ENCODE measurements at places on chromosomes 12 and 14.
A peak's percentile ranks its signal among the peaks of the same experiment; 100 is the strongest.

GRCh38 chr12:105013892-105014291 lies 27.8 kb downstream of the NOPCHAP1 start:
- no peak for DNase-seq

- peak; percentile 44 for DNase-seq
Observed at GRCh38 chr14:23538785-23539184, 12.8 kb downstream of the ZFHX2 start.

DNA sequence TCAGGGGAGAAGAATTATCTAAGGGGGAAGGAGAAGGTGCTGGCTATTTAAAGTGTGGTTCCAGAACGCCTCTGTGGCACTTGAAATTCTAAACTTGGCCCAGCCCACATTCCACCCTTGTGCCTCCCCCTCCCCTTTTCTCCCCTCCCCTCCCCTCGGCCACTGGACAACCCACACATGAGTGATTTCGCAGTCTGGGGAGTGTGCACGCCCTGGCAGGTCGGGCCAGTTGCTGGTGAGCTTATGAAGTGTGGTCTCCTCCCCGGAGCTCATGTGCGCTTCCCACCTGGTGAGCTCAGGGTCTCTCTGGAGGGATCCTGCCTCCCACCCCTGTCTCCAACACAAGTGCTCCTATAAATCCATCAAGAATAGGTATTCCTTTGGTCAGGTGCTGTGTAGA lies at the start of gene SLC6A13:
Gene SLC6A13, minus strand, starts transcription at position 20 of the 400 bp plus-strand sequence. CDS start 2,784 bp downstream, outside the sequence.
- DNase-seq = no peak

DNA sequence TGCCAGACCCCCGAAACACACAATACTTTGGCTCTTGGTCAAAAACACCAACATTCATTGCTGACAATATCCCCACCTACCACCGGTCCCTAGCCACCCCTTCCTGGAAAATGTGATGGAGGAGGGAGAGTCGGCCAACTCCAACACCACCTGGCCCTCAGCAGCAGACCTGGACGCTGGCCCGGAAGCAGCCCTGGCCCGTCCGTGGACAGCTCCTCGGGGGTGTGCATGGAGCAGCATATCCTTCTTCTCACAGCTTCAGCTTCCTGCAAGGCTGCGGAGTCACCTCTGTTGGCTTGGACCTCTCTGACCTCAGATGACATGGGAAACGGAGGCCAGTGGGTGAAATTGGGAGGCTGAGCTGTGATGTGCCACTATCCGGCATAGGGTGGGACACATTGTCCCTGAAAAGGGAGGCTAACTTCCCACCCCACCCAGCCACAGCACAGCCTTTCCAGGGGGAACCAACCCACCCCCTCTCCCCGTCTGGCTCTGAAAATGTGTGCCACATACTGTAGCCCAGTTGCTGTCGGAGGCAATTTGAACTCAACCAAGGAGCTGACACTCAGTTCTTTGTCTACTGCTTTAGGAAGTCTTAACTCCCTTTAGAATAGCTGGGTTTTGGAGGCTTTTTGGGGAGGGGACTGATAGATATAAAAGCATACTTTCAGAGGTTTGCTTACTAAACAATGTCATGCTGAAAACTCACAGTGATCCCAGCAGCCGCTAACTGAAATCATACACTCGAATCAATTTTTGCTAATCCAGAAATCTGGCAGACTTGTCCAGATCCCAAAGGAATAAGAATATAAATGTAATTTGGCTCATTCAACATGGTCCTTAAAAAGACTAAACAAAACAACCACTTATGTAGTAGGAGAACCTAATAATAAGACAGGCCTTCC lies 43.1 kb upstream of the LTA4H start:
- peak; percentile 26 for DNase-seq

- no peak for DNase-seq
Observed at GRCh38 chr12:1319212-1319611, 275.2 kb downstream of the FBXL14 start.

DNA sequence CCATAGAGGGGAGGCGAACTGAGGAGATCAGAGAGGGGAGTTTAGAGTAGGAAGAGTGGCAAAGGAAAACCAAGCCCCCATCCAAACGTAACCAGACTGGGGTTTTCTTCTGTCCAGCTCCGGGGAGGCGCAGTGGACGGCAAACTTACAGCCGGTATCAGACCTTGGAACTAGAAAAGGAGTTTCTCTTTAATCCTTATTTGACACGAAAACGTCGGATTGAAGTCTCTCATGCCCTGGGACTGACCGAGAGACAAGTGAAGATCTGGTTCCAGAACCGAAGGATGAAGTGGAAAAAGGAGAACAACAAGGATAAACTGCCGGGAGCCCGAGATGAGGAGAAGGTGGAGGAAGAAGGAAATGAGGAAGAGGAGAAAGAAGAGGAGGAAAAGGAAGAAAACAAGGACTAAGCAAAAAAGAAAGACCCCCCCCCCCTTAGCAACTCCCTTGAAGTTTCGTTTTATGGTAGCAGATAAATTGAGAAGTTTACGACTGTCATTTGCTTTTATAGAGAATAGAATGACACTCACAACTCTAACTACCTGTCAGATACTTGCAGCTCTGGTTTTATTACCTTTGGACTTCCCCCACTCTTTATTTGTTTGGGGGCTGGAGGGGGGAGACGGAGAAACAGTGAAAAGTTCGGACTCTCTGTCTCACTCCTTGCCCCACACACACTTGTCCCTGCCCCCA lies 2.3 kb downstream of the HOXC8 start:
- no peak for DNase-seq

DNA sequence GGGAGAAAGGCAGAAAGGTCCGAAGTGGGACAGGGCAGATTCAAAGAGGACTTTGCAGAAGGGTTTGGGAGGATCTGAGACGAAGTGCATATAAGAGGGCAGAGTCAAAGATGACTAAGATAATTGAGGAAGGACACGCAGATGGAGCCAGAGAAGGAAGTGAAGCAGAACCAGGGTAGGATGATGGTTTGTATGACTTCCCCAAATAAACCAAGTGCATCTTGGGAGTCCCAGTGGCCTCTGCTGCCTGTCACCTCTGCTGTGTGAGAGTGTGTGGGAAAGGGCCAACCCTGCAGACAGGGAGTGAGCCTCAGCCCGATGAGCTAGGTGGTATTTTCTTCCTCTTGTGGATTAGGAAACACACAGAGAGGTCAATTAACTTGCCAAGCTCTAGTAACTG lies 36.8 kb downstream of the FLVCR2 start:
- no peak for DNase-seq

DNA sequence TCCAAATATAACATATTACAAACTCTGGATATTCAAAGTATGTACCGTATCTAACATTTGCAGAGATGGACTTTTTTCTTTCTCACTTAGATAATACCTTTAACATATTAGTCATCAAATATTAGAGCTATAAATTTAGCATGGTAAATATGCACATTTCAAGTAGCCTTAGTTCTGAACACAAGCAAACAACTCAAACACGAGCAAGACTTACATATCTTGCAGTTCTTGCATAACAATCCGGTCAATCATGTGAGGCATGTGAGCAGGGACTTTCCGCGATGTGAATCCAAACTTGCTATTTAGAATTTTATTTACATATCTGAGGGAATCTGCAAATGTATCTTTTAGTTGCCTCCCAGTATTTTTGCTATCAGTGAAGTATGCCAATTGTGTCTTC lies 22.1 kb upstream of the SYCP3 start:
- DNase-seq = no peak
